ENCODE measurements at places on chromosomes 11 and 22.

- DNase-seq: peak; percentile 46
Measured at GRCh38 chr11:72430741-72431570, 3.4 kb downstream of the CLPB start.

DNA sequence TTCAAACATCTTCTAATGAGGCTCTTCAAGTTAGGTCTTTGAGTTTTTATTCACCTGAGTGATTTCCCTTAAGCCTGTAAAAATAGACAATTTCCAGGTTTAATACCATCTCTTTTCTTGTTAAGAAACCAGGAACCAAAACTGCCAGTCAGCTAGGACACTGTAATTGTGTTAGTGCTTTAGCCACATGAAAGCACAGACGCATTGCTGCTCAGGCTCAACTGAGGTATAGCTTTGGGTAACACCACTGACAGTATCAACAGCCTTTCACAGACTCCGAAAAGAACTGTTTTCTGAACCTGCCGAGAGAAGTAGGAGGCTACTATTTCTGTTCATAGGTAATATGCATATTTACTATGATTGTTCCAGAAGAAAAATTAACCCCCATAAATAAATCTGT, 768.7 kb downstream of the ETS1 start:
- DNase-seq: no peak

- no peak for DNase-seq
Measured at GRCh38 chr11:96311120-96311568, 31.9 kb downstream of the MAML2 start.

GRCh38 chr11:12241971-12242672, 131.7 kb downstream of the MICAL2 start:
- DNase-seq: no peak

DNA sequence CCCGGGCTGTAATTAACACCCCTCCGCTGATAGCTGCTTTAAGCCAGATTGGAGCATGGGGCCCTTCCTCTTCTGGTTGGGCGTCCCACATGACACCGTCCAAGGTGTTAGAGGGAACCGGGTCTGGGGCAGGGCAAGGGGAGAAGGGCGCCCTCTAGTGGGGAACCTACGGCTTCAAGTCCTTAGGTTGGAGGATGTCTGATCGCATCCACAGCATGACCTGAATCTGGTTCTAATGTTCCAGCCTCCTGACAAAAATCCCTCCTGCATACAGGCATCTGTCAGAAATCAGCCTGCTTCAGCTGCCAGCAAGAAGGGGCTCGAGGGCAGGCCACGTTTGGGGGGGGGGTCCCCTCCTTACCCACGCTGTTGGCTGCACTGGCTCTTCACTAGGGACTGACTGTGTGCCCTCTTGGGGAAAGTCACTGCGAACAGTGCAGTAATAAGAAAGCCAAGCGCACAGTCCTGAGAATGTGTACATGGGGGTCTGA, 94.2 kb upstream of the TBCEL start:
- DNase-seq: peak; percentile 22

- DNase-seq: no peak
Measured at GRCh38 chr11:134976551-134976950, 564.5 kb upstream of the B3GAT1 start.

- no peak for DNase-seq
Measured at GRCh38 chr11:129210831-129211181, 18.7 kb upstream of the ARHGAP32 start.
